ENCODE measurements at places on chromosomes 5 and 9.

DNA sequence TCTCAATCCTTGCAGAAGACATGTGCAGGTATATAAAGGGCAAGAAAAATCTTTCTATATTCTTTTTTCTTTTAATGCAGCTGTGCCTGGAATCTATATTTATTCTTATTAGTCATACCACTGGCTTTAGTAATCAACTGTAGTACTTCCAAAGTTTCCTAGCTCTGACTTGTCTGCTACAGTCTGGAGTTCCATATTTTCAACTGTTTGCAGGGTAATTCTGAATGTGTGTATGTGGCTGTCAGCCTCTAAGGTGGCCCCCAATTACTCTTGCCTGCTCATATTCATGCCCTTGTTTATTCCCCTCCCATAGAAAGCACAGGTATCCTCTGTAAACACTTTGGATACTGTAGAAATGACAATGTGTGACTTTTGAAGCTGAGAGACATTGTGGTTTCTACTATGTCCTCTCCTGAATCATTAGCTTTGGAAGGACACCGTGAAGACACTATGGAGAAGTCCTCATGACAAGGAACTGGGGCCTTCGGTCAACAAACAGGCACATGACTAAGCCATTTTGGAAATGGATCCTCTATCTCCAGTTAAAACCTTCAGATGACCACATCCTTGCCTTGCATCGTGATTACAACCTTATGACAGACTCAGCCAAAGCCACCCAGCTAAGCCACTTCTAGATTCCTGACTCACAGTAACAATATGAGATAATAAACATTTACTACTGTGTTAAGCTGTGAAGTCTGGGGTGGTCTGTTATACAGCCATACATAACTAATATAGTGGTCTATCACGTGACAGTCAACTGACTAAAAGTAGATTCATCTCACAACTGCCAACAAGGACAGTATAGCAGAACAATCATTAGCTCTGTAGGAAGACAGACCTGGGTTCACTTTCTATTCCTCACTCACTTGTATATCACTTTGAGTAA, 49.5 kb upstream of the SUSD1 start:
- no peak for DNase-seq

- DNase-seq: no peak
Measured at GRCh38 chr5:73759771-73760170, 133.8 kb downstream of the ARHGEF28 start.

DNA sequence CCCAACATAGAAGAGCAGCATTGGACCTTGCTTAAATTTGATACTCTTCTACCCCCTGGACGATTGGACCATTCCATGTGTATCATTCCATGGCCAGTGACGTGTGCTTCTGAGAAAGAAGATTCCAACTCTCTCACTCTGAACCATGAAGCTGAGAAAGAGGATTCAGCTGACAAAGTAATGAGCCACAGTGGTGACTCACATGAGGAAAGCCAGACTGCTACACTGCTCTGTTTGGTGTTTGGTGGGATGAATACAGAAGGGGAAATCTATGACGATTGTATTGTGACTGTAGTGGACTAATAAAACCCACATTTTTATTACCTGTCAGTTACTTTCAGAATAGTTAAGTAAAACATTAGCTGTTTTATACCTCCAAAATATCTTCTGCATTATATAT, 7.5 kb downstream of the HSPA5 start:
- no peak for DNase-seq

DNA sequence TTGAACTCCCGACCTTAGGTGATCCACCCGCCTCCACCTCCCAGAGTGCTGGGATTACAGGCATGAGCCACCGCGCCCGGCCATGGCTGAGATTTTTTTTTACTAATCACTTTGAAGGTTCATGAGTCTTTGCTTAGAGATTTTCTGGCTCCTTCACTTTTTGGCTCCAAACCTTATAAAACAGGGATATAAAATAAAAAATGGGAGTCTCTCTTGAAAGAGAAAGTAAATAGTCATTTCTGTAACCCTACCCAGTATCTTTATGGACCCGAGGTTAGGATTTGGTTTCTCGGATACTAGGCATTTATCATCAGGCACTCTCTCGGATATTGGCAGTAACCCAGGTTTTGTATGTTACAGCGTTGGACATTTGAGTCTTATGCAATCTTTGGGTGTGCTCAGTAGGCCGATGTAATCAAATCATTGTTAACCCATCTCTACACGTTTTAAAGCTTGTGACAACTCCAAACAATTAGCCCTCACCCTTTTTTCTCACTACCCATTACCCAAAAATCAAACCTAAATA, 25.3 kb downstream of the STXBP1 start:
- DNase-seq: no peak
